ENCODE measurements at places on chromosomes 16 and 17.

DNA sequence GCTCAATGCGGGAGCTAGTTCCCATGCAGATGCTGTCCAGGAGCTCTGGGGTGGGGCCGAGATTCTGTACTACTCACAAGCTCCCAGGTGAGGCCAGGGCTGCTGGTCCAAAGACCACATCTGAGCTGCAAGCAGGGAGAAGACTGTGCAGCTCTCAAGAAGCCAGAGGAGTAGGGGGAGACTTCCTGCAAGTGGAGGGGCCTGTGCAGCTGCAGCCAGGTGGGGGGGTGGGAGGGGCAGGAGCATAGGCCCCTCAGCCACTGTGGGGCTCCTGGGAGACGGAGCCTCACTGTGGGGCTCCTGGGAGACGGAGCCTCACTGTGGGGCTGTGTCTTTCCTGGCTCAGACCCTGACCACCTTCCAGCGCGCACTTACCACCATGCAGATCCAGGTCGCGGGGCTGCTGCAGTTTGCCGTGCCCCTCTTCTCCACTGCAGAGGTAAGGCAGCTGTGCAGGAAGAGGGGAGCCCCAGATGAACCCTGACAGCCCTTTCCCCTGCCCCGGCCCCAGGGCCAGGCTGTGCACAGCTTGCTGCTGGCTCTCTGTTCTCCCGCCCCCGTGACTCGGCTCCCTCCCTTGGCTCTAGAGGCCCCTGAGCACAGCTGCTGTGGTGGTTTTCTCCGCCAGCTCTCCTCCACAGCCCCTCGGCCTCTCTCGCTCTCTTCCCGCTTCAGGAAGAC lies 24.3 kb upstream of the DNAI2 start:
- no peak for DNase-seq

GRCh38 chr16:23182679-23183542 lies at the start of gene SCNN1G:
SCNN1G (plus strand) TSS chr16:23182745; CDS start chr16:23186272, 3,527 bp downstream.
- DNase-seq: no peak

- no peak for DNase-seq
Measured at GRCh38 chr16:85248342-85248741, 136.1 kb upstream of the CIBAR2 start.

DNA sequence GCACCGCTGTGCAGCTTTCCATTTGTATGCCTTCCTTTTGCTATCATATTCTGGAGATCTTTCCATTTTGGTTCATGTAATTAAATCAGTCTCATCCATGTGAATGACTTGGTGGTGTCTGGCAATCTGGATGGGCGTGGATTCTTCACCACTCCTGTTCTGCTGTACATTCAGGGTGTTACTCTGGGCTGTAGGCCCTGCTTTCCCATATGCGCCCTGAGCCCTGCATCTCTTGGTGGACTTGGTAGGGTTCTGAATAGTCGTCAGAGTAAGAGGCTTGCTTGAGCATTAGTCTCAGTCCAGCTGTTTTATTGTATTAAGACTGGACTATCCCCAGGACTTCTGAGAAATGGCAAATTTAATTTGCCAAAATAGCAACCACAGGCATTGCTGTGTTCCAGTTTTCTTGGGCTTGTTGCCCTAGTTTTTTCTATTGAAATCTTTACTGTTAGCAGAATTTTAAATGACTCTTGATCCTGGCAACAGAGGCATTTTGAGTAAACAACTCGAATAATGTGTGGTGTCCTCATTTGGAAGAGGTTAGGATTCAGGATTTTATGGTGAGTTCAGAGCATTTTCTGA lies 14.9 kb downstream of the BANP start:
- no peak for DNase-seq

DNA sequence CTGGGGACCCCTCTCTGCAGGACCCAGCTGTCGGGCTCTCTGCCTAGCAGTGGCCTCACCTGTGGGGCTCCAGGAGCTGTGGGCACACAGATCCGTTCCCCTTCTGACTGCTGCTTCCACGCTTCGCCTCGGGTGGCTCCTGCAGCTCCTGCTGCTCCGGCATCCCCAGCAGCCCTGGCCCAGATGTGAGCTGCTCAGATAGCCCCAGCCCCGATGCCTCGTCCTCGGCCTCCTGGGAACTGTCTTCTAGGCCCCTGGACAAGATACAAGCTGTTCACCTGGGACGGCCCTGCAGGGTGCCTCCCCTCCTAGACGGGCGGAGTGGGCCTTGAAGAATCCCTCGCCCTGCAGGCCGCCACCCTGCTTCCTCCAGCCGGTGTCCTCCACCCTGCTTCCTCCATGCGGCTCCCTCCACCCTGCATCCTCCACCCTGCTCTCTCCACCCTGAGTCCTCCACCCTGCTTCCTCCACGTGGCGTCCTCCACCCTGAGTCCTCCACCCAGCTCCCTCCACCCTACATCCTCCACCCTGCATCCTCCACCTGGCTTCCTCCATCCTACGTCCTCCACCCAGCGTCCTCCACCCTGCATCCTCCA lies 11.0 kb downstream of the EMC6 start:
- DNase-seq: no peak

DNA sequence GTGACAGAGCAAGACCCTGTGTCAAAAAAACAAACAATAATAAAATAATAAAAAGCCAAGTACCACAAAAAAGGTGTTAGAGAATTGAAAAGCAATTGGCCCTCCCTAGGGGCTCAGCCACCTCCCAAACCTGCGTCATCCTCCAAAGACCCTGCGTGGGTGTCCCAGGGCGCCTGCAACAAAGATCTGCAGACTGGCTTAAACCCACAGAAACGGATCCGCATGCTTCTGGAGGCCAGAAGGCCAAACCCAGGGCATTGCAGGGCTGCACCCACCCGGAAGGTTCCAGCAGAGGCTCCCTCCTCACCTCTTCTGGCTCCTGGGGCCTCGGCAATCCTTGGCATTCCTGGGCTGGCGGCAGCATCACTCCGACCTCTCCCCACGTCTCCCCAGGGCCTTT lies 1.5 kb downstream of the ENPP7 start:
- no peak for DNase-seq

- DNase-seq: no peak
Measured at GRCh38 chr17:40529991-40530390, 28.6 kb upstream of the TNS4 start.

DNA sequence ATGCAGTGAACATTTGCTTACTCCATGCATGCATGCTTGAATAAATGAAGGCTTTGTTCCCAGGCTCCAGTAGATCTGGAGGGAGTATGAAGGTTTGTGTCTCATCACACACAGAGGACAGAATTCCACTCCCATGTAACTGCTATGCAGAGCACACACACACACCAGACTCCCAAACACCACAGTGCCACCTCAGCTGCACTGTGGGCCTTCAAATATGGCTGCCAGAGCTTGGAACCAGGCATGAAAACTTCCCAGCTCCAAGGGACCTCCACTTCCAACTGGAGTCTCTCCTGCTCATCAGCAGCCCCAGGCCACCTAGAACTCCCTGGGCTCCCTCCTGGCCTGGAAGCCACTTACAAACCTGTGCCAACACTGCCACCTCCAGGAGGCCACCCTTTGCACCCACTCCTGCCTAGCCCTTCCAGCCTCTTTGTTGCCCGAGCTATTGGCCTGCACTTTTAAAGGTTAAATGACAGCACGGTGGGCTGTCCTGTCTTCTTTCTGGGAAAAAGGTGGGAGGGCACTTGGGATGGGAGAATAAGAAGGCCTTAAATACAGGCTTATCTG lies 151.2 kb downstream of the ZNF423 start:
- no peak for DNase-seq

- DNase-seq: no peak
Measured at GRCh38 chr16:85525420-85526184, 87.5 kb upstream of the GSE1 start.

DNA sequence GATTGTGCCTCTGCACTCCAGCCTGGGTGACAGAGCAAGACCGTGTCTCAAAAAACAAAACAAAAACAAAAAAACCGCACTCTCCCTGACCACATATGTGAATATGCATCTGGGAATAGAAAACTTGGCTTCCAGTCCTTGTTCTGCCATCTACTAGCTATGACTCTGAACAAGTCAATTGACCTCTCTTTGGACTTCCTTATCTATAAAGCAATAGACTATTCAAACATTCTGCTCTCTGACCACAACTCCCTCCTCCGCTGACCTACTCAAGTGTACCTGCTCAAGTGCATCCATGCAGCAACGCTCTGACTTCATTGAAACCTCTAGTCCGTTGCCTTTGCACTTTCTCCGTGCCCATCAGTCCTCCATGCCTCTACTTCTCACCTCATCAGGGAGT lies 52.6 kb upstream of the KDM6B start:
- no peak for DNase-seq

GRCh38 chr16:29744541-29745101 lies 1.2 kb downstream of the C16orf54 start:
- no peak for DNase-seq

GRCh38 chr17:44846206-44846605 lies 1.5 kb upstream of the HIGD1B start:
- no peak for DNase-seq

- DNase-seq: no peak
Measured at GRCh38 chr17:77649717-77650211, 308.7 kb upstream of the TNRC6C start.

- DNase-seq: no peak
Measured at GRCh38 chr17:6641247-6641863, 495 bp downstream of the TXNDC17 start.

- no peak for DNase-seq
Measured at GRCh38 chr16:66222756-66223155, 143.7 kb upstream of the CDH5 start.

Measured in mucosa of gallbladder (tissue), 1 donor.